ENCODE measurements at places on chromosomes 7 and 10. TPM values are rescaled to one million over a fixed set of nuclear protein-coding genes. Genes with fewer than 3 reads are reported as not detected.

The NFE2L3 gene
- 12.6 TPM for total RNA-seq

The AKR1C1 gene
- total RNA-seq, result not detected

The VPS41 gene
- 46.1 TPM for total RNA-seq

The SEMA4G gene
- total RNA-seq, result 0.17 TPM

DNA sequence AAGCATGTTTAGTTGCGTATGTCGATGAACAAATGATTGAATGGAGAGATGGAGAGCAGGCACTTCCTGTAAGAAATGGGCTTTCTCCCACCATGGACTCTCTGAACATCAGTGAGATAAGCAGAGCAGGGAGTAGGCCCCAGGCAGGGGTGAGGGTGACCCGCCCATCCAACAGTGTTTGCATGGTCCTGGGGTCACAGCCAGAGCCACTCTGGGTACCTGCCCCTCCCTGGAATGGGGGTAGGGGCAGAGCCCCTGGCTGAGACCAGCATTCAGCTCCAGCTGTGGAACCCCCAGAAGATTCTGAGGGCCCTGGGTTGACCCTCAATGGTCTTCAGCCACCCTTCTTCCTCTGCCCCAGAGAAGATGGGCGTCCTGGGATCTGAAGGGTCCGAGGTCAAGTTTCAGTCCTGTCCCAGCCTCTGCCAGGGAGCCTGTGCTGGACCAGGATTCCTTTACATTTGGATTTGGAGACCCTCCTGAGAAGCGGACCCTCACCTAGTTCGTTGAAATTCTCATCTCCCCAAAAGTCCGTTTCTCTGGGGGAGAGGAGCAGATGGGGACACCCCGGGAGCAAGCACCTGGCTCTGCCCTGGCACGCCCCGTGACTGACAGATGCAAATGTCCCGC lies 2.4 kb upstream of the FGF8 start:
- no peak for DNase-seq

DNA sequence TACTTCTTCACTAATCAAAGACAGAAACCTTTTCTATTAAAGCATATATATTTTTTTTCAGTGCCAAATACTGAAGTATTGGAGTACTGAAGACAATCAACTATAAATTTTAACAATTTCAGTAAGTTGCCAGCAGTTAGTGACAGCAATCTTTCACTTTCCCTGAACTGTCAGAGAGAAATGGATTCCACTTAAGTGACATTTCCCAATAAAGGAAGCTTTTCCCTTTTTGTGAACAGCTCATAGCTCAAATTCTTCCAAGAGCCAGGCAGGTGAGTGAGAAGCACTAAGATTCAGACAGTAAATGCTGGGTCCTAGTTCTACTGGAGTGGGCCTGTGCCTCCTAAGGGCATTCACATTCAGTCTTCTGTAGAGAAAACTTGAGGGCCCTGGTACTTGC lies 142.0 kb downstream of the SRPK2 start:
- DNase-seq, result no peak

DNA sequence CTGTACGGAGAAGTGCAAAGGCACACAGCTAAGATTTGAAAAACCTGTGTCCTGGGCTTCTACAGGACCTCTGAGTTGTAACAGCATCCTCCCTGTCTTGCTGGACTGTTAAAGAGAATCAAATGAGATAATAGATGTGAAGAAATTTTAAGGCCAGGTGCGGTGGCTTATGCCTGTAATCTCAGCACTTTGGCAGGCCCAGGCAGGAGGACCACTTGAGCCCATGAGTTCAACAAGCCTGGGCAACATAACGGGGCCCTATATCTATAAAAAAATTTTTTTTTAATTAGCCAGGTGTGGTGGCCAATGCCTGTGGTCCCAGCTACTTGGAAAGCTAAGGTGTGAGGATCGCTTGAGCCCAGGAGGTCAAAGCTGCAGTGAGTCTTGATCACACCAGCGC lies 2.9 kb upstream of the ARHGAP21 start:
- DNase-seq, result no peak

DNA sequence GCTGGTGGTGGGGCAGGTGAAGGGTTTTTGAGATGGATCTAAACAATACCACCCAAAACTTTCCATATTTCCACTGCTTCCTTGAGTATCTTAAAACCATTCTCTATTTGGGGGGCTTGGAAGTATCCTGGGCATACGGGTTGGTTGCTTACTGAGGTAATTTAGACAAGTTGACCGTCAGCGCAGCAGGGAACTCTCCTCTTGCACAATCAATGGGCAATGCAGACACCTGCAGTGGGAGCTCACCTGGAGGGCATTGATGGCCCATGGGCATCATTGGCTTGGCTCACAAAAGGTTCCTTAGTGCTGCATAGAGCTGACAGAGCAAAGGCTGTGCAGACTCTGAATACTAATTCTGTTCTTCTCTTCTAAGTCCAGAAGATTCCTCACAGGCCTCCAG lies 101.5 kb downstream of the EPDR1 start:
- no peak for DNase-seq

- no peak for DNase-seq
Observed at GRCh38 chr10:25820472-25820871, 113.6 kb upstream of the MYO3A start.

DNA sequence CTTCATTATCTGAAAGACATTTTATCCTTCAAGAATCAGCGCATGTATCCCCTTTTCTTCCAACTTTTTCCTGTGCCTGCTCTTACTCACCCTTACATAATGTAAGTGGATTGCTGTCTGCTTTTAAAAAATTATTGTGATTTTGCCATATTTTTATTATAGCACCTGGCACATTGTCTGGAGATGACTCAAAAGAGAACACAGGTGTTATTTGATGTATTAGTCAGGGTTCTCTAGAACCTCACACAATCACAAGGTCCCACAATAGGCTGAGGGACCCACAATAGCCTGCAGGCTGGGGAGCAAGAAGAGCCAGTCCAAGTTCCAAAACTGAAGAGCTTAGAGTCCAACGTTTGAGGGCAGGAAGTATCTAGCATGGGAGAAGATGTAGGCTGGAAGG lies 390.0 kb downstream of the EXOC4 start:
- DNase-seq, result no peak

DNA sequence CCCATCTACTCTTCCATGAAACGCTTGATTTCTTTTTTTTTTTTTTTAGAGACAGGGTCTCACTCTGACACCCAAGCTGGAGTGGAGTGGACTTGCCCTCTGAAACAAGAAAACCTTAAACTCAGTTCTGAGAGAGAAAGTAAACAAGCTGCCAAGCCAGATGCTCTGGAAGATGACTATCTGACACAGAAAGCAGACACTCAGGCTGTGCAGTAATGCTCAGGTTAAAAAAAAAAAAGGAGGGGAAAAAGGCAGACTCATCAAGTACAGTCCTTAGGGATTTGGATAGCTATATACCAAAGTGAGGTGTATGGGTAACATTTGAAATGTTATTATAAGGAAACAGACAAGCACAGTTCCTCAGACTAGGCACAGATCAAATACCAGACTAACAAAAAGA lies 80.5 kb downstream of the IDE start:
- no peak for DNase-seq

GRCh38 chr10:28765641-28766040 lies 88.3 kb downstream of the BAMBI start:
- no peak for DNase-seq

- no peak for DNase-seq
Observed at GRCh38 chr7:74344132-74344496, 54.9 kb downstream of the CLIP2 start.

Measured in OCI-LY7 (cell line).